ENCODE measurements at places on chromosomes 16 and 17.

- no peak for DNase-seq
Observed at GRCh38 chr16:67781565-67781921, 24.8 kb downstream of the RANBP10 start.

GRCh38 chr17:5127910-5128309 lies 12.1 kb downstream of the USP6 start:
- no peak for DNase-seq

GRCh38 chr17:63974594-63975192 lies 2.0 kb upstream of the SCN4A start:
- no peak for DNase-seq

DNA sequence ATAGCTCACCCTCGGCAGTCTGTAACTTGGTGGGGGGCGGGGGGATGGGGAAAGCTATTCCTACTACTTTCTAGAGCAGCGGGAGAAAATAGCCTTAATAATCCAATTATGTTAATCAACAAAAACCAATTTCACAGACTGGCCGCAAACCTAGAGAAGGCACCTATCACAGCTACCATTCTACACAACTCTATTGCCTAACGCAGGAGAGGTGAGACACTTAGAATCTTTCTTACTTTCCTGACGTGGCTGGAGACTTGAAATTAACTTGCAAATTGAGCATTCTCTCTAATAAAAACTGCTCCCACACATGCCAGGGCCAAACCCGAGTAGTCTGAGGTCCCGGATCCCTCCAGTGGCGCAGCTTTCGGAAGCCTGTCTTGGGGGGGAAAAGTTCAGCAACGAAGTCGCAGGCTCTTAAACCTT lies 794 bp downstream of the SMG6 start:
- no peak for DNase-seq

GRCh38 chr16:86581458-86581857 lies 3.1 kb downstream of the FOXL1 start:
- no peak for DNase-seq

DNA sequence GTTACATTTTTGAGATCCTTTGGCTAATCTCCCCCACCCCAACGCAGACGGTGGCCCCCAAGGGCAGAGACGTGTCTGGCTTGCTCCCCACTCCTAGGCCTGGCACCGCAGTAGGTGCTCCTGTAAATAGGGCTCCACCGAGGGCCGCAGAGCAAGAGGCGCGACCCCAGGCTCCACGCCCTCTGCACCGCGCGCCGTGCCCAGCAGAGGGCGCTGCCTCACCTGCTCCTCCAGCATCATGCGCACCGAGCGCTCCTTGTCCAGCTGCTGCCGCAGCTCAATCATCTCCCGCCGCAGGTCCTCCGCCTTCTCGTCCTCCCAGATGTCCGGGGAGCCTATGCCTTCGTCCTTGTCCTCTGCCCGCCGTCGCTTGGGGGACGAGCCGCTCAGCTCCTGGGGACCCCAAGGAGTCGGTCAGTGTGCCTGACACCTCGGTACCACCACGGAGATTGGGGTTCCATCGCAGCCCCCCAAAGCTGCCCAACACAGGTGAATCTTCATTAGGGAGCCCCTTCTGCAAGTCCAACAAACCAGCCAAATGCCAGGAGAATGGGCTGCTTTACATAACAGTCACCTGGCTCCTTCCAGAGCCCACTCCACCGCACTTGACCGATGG lies 11.2 kb downstream of the TFAP4 start:
- DNase-seq = no peak

GRCh38 chr17:82338858-82339633 lies 5.5 kb upstream of the SECTM1 start:
- peak; percentile 27 for DNase-seq

GRCh38 chr17:35243561-35244340 lies 879 bp downstream of the SLFN5 start:
- peak; percentile 5 for DNase-seq

DNA sequence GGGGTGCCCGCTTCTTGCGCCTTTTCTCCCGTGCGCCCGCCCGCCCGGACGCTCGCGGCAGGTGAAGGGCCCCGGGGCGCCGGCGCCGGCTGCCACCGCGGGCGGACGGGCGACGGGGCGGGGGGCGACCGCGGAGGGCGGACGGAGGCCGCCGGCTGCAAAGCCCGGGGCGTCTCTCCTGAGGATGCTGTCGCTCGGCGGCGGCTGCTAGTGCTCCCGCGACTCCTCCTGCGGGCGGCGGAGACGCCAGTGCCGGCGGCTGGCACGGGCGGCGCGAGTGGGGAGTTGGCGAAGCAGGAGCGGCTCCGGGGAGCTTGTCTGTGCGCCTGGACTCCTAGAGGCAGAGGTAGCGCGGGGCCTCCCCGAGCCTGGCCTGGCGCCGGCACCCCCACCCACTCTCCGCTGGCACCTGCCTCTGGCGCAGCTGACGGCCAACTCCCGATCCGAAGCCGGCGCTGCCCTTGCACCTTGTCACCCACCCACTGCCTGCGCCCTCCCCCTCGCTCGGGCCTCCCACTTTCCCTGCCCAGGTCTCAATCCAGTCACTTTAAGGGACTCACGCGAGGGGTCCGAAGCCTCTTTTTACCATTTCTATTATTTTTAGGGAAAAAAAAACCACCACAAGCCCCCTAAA lies at the start of gene FAM20A:
TSS of gene FAM20A (minus strand) at position 437 of the 634 bp plus-strand sequence. CDS start 701 bp downstream, outside the sequence.
- no peak for DNase-seq

- no peak for DNase-seq
Observed at GRCh38 chr17:75289832-75290337, 652 bp upstream of the SLC25A19 start.

GRCh38 chr16:84065536-84066132 lies 23.0 kb upstream of the SLC38A8 start:
- peak; percentile 68 for DNase-seq

DNA sequence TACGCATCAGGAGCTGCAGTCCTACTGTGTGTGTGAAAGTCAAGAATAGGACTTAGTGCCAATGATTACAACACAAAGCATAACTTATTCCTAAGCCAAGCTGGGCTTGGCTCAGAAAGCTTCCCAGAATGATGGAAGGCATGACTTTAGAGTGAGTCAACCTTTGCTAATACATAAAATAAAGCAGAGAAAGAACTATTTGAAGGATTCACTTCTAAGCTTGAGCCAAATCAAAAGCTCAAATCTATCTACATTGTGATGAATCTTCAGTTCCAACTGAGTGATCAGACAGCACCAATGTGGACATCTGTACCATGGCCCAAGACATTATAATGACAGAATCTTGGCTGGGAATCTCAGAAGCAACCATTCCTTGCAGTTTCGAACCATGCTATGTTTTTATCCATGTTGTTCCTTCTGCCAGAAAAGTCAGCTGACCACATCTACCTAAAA lies 41.4 kb downstream of the SMG6 start:
- DNase-seq = no peak

DNA sequence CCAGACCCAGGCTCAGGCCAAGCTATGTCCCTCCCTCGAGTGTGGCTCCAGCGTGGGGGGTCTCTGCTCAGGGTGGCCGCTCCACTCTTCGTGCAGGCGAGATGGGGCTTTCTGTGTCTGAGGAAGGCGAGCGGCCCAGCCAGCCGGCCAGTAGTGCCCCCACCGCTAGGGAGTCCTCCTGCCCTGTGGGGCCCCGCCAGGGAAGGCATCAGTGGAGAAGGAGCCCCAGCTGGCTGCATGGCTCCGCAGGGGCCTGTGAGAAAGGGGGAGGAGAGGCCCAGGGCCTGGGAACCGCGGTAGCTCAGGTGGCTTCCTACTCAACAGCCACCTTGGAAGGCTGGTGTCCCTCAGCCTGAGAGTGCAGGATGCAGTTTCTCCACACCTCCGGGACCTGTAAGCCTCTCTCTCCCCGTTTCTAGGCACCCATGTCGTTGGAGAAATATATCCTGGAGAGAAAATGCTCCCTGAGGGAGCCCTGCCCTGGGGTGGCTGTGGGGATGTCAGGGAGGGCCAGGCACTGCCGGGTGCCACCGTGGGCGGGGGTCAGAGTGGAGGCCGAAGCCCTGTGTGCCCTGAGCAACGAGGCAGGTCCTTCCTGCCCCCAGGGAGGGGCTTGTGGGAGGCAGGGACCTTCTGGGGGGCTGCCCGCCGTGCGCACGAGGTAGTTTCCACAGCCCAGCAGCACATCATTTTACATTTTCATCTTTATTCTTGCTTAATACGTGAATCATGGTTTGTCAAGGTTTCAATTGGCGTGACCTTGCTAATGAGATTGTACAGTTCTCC lies 3.3 kb downstream of the PIGQ start:
- no peak for DNase-seq

- no peak for DNase-seq
Observed at GRCh38 chr17:29032857-29033197, 10.1 kb upstream of the PIPOX start.

DNA sequence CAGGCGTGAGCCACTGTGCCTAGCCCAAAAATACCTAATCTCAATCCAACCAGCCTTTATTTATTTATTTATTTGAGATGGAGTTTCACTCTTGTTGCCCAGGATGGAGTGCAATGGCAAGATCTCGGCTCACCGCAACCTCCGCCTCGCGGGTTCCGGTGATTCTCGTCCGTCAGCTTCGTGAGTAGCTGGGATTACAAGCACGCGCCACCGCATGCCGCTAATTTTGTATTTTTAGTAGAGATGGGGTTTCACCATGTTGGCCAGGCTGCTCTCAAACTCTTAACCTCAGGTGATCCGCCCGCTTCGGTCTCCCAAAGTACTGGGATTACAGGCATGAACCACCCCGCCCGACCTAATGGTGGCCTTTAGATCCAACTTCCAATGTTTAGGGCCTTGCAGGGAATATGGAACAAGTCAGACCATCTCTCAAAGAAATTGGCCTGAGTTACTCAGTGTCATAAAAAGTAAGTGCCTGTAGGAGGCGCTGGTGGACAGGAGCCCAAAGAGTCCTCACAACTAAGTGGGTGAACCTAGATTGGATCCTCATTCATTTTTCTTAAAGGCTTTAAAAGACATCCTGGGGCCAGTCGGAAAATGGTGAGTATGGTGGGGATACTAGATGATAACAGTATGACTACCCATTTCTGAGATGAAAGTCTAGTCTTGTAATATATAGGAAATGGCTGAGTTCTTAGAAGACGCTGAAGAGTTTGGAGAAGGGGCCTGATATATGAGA lies 4.6 kb downstream of the ZSCAN10 start:
- DNase-seq = no peak

- no peak for DNase-seq
Observed at GRCh38 chr16:29117631-29118030, 132.8 kb downstream of the LAT start.

DNA sequence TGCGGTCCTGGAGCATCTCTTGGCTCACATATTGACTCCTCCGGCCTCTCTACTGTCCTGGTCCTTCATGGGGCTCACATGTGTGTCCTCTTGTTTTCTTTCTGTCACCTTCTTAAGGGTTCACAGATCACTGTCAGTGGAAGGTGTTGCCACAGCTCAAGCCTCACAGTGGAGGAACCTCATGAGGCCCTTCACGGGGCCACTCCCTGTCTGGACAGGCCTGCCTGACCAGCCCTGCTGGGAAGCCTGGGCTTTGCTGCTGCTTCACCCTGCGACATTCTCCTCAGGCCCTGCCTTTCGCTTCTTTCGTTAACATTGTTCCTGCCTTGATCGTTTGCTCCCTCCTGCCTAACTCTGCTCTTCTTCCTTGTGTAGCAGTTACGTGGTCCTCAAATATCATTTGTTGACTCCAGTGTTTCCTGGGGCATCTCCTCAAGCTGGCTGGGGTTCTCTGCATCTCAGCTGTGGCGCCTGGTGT lies 55.9 kb downstream of the WDR45B start:
- DNase-seq = no peak

DNA sequence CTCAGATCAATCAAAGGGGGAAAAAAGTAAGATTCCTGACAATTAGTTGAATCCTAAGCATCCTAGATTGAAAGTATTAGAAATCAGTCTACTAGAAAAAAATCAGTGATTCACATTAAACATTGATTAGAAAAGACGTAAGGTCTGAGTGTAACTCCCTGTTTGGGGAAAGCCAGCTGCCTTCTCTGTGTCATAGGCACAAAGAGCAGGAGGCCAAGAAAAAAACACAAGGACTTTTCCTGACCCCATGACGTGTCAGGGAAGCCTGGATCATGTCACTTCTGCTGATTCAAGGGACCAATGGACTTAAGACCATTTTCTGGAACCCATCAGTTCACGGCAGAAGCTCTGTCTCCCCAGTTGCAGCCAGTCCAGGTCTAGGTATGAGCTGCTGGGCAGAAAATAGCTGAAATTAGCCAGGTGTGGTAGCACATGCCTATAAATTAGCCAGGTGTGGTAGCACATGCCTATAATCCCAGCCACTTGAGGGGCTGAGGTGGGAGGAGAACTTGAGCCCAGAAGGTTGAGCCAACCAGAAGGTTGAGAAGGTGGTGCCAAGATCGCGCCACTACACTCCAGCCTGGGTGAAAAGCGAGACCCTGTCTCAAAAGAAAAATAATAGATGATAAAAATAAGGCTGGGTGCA lies 35.9 kb downstream of the RANBP10 start:
- no peak for DNase-seq

DNA sequence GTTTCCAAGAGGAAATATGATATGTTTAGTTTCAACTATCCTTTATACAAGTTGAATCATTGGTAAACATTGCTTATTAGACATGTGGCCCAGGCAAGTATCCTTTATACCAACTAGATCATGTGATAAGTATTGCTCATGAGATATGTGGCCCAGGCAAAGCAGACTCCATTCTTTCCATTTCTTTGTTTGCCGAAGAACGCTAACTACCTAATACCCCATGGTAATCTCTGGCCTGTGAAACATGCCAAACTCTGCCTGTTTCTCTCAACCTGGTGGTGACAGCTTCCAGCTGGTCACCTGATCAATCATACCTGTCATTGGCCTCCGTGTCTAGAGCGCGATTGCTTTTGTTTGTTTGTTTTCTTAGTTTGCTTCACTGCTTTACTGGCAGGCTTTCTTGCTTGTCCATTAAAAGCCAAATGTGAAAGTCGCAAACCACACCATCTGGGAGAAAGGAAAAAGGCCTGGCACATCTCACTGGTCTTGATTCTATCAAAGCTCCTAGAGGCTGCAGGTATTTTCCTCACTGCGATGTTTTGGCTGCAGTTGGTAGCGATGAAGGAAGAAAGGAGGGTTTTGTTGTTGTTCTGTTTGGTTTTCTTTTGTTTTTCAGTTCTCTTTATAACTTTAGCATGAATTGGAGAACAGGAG lies 686.2 kb downstream of the KCNJ2 start:
- DNase-seq = no peak

- DNase-seq = peak; percentile 45
Observed at GRCh38 chr16:14501331-14502255, 128.5 kb downstream of the PARN start.

DNA sequence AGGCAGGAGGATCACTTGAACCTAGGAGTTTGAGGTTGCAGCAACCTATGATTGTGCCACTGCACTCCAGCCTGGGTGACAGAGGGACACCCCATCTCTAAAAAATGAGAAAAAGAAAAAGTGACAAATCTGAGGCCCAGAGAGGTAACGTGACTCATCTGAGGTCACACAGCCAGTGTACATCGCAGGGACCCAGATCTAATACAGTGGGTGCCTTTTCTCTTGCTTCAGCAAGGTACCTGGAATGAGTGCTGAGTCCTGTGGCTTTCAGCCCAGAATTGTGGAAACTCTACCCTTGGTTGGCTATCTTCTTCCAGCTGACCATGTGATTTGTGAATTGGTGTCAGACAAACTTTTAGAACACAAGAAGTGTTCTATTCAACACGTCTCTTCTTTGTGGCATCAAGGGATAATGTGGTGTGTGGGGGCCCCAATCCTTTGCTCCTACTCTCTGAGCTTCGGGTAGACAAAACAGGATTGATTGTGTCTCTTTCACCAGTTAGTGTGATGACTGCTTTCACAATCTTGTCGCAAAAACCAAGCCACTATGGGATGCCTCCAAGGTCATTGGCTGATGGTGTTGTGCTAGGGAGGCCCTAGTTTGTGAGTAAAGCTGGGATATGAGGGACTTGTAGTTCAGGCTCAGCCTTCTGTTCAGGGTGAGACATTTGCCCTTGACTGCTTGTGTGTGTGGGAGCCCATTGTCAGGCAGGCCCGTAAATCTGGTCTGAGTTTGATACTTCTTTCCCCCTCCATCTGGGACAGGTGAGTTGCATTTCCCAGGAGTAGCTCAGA lies 71.0 kb downstream of the MSI2 start:
- DNase-seq = no peak
